ENCODE measurements at places on chromosomes 2 and 18. TPM values are rescaled to one million over a fixed set of nuclear protein-coding genes. Genes with fewer than 3 reads are reported as not detected.

CHRNG gene
- not detected for total RNA-seq

TEX44 gene
- not detected for total RNA-seq

ALLC gene
- total RNA-seq, result not detected

CPO gene
- not detected for total RNA-seq

SALL3 gene
- total RNA-seq, result not detected

RAB6C gene
- total RNA-seq, result not detected

LIMS3 gene
- 2.8 TPM for total RNA-seq

CD8B2 gene
- total RNA-seq, result not detected

KIAA2012 gene
- total RNA-seq, result not detected

RPIA gene
- total RNA-seq, result 8.4 TPM

- no peak for DNase-seq
These were observed 763.9 kb downstream of the TSN start for GRCh38 chr2:122519366-122519765.

- DNase-seq, result no peak
These were observed 29.4 kb upstream of the ARL5A start for GRCh38 chr2:151857650-151858049.

GRCh38 chr18:79918615-79919011, 32.8 kb downstream of the SLC66A2 start:
- DNase-seq, result no peak

GRCh38 chr2:112636605-112637288, 9.0 kb upstream of the SLC20A1 start:
- DNase-seq, result no peak

DNA sequence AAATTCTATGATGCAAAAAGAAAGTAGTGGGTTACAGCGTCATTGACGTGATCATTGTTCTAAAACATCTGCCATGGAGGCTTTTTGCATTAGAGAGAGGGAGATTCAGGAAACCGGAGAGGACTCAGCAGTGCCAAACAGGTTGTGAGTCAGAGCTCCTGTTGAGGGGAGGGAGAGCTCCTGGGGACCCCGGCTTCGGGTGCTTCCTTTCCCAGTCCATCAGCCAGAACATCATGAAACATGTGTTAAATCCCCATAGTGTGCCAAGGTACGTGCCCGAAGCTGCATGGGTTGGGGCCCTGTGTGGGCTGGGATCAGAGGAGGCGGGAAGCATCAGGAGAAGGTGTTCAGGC, 791 bp upstream of the CYRIA start:
- DNase-seq, result no peak

GRCh38 chr2:66794070-66794469, 359.1 kb downstream of the MEIS1 start:
- no peak for DNase-seq

GRCh38 chr18:21194871-21195771, 46.9 kb upstream of the GREB1L start:
- DNase-seq, result no peak

DNA sequence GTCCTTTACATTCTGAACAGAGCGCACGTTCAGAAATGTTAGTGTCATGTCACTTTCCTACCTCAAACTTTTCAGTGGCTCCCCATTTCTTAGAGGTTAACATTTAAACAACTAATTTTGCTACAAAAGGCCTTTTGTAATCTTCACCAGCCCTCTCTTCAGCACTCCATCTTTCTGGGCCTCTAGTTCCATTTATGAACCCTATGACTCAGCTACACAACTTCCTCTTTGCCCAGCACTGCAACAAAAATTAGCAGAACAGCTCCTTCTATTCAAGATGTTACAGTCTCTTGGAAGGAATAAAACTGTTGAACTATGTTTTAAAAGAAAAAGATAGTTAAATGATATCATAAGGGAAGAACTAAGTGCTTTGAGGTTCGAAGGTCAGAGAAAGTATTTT, 139.9 kb downstream of the VWC2L start:
- DNase-seq, result no peak

DNA sequence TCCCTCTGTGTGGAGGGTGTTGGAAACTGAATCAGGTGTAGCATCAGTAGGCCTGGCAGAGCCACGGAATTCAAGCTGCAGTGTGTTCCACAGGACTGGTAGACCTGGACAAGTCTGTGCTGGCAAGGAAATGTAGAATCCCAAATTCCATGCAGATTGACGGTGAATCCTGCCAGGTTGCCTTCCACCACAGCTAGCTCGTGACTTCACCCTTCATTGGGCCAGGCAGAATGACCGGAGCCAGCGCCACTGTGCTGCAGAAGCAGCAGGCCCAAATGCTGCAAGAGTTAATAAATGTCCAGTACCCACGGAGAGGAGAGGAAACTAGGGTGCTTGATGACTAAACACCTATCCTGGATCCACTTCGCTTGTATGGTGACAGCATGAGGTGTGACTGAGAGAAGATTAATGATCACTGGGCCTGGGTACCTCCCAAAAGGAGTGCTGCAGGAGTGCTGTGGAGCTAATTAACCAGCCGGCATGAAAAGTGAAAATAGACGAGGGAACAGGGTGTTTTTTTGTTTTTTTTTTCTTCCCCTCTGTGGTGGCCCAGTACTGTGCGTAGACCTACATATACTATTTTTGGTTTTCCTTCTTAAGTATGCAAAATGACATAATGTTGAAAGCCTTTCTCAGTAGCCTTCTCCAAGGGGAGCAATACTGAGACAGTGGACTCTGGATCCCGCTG, 122.2 kb downstream of the TANC1 start:
- no peak for DNase-seq

DNA sequence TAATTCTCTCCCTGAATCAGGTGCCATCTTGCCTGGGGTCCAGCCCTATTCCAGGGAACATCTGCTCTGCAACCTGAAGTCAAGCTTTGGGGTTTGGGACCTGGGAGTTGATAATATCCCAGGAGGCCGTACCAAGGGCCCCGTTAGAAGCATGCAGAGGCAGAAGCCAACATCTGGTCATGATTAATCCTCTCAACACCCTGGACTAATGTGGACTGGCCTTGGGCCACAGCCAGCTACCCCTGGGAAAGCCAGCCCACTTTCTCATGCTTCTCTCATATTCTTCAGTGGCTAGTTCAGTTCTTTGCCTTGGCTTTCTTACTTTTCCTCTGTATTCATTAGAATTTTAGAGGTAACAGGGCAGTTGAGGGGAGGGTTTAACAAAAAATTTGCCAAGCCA, 515.6 kb upstream of the NRP2 start:
- no peak for DNase-seq

- DNase-seq, result no peak
These were observed 36.8 kb upstream of the NCOA1 start for GRCh38 chr2:24454294-24454693.

DNA sequence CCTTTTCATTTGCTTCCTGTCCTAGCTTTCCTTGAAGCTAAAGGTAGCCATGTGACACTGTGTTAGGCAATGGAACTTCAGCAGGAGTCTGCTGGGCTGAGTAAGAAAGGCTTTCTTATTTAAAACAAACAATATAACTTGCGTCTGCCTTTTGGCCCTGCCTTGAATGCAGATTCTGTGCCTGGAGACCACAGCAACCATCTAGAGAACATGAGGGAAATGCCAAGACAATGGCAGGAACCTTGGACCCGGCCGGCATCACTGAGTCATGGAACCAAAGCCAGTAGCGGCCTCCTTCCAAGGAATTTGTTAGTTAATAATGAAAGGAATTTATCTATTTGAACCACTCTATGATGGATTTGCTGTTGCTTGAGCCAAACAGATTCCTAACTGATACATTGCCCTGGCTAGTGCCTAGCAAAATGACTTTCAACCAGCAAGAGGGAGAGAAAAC, 207.5 kb upstream of the EPHA4 start:
- DNase-seq, result no peak

GRCh38 chr2:96687266-96687665, 44.7 kb downstream of the FER1L5 start:
- no peak for DNase-seq

- no peak for DNase-seq
These were observed 70.4 kb downstream of the LRRFIP1 start for GRCh38 chr2:237697586-237698357.

DNA sequence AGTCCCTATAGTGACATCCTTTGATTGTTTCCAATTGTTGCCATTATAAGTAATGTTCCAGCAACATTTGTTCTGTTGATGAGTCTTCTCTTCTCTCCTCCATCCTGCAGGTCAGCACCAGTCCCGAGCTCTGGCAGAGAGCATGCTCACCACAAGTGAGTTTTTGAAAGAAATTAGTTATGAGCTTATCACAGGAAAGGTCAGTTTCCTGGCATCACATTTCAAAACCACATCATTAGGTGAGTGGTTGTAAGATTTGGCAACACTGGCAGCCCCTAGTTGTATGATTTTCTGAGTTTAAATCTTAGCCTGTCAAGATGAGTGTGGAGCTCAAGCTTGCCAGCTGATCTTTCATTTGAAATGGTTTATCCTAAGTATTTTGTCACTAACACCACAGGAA, 149.6 kb downstream of the ESCO1 start:
- DNase-seq, result no peak

DNA sequence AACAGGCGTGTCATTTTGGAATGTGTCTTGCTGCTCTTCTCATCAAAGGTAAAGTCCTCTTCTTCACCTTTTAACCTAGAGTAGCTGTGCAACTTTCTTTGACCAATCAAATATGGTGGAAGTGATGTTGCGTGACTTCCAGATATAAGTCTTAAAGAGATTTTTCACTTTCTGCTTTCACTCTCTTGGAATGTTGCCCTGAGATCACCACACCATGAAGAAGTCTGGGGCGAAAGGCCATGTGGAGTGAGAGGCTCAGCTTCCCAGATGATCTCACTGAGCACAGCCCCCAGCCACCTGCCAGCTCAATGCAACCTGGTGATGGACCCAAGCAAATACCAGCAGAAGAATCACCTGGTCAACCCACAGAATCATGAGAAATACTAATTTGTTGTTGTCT, 7.1 kb upstream of the GALNT3 start:
- no peak for DNase-seq

DNA sequence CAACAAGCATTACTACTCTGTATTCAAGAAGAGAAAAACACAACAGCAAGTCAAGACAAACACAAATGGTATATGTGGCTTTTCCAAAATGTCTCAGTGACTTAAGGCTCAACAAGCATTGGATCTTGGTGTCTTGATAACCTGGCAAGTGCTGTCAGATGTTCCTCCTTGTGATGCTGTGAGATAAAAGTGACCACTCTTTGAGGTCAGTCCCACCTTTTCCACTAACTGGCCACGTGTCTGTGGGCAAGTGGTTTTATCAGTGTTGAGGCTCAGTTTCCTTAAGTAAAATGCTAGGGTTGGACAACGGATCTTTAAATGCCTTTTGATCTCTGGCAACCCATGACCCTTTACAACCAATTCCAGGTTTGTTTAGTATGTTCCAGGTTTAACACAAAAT, 98.7 kb downstream of the BCL2 start:
- DNase-seq, result no peak

DNA sequence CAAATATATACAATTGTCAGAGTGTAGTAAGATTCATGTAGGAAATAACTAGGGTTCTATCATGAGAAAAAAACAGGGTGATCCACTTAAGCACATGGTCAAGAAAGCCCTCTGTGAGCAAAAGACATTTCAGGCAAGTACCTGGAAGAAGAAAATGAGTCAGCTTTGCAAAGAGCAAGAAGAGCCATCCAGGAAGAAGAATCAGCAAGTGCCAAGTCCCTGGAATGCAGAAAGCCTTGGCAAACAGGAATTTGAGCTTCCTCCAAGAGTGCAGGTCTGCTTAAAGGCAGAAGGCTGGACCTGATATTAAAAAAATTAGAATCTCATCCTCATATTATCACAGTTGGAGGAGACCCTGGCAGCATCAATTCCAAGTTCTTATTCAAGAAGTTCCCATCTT, 188.5 kb upstream of the CELF4 start:
- DNase-seq, result no peak

DNA sequence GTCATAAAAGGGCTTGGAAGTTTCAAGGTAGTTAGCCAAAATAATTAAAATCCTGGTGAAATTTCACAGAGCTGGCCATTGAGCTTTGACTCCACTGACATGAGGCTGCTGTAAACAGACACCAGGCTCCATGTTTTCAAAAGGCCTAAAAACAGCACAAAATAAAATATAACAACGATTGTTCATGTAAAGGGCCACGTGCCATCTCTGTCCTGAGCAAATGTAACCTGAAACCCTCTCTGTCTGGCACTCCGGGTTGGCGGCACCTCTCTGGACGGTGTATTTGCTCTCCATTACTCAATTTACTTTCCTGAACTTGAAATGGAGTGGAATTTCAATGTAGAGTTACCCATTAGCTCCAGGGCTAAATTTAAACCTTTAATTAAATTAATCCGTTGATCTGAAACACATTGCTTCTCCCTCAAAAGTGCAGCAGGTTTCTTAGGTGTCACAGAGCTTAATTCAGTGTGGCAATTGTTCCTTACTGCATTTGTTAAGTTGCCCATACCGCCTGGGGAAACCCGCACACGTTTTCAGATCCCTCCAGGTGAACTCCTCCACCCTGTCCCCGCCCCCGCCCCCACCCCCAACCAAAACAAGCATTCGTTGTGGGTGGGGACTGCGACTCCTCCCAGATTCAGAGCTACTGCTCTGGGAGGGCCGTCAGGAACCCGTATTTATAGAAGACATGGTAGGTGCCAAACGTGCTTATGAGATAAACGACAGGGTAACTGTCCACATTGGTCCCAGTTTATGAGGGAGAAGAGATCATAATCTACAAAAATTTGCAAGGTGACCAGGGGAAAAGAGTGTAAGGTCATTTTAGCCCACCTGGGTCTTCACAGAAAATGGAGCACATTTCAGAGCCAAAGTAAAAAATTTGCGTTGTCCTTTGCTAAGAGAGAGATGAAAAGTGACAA, 1.2 kb upstream of the CABLES1 start:
- no peak for DNase-seq

DNA sequence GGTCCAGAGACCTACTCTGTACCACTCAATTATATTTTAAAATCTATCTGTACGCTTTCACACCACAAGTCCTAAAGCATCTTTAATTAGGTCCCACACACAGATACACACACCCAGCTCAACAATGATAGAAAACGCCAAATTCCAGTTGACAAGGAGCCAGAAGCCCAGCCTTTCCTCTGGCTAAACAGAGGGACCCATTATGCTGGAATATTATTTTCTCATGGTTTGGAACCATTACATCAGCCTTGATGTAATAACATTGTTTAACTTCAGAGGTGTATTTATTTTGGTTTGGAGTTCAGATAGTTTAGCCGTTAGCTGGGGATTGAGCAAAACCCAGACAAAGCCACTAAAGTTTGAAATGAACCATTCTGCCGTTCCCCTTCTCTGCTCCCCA, 14.0 kb upstream of the INHBB start:
- DNase-seq, result no peak

DNA sequence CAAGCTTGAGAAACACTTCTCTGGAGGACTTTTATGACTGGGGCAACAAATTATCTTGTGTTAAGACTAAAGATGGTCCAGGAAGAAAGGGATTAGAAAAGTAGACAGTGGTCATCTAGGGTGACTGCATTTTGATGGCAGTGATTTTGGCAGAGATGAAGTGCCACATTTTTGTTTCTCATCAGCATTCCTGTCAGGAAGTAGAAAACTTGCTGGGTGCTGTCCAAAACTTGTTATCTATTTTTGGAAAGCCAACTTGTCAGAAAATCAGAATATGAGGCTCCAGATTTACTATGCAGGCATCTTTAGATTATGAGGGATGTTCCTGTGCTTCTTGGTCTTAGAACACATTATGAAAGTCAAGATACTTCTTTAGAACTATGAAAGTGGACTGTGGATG, 29.0 kb upstream of the CALCRL start:
- no peak for DNase-seq

Measured in lower leg skin (tissue), 4 donors.